ENCODE measurements at places on chromosomes 16 and 17.
A peak's percentile ranks its signal among the peaks of the same experiment; 100 is the strongest.

- peak; percentile 87 for ATAC-seq
Observed at GRCh38 chr16:31435341-31436220, 7.0 kb downstream of the ZNF843 start.

GRCh38 chr17:28216052-28216451 is 102.9 kb upstream of the TMEM97 start:
- ATAC-seq: no peak

- peak; percentile 61 for ATAC-seq
Observed at GRCh38 chr17:2718150-2718938, 6.8 kb upstream of the CLUH start.

- peak; percentile 42 for ATAC-seq
Observed at GRCh38 chr17:10798332-10798749, 5.6 kb downstream of the TMEM238L start.

DNA sequence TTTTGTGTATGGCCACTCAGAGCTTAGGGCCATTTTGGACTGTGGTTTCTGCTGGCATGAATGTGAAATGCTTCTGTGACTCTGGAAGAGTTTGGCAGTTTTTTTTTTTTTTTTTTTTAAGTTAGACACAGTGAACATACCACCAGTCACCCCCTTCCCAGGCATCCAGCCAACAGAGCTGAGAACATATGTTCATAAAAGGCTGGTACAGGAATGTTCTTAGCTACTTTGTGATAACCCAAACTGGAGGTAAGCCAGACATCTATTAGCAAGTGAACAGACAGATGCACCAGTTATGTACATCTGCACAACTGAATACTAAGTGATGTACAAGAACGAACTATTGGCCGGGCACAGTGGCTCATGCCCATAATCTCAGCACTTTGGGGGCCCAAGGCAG is 92.7 kb downstream of the ABCC1 start:
- ATAC-seq: no peak

DNA sequence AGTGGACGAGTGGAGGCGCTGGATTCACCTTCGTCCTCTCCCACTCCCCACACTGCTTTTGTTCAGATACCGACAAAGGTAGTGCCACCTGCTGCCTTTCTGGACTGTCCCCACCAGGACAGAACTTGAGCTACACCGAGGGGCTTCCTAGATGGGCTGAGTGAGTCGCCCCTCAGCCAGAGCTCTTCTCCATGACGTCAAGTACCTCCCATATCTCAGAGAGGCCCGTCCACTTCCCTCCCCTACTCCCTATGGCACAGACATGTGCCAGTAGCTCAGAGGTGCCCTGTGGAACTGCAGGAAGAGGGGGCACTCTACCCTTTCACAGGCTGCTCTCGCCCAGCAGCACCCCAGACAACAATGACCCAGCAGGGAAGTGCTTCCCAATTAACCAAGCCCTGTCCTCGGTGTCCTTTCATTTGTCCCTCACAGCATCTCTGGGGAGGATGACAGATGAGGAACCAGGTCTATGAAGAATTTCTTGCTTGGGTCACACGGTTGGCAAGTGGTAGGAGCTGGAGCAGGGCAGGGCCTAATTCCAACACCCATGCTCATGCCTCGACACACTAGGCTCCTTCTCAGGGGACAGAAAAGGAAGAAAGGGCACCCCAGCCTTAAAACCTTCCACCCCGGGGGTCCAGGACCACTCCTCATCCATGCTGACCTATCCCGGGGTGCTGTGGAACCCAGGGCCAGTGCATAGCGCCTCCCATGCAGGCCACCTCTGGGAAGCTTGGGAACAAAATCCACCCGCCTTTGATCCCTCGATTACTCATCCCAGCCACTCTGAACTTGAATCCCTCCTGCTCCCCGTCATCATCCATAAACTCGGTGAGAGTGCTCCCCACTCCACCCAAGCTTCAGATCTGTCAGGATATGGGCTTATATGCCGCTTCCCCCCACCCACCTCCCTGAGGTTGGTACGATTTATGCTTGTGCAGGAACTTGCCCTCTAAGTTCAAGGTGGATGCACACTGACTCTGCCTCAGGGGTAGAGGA is 51.7 kb downstream of the WNT3 start:
- ATAC-seq: no peak

- ATAC-seq: no peak
Observed at GRCh38 chr17:63150490-63150889, 184.5 kb downstream of the TANC2 start.

DNA sequence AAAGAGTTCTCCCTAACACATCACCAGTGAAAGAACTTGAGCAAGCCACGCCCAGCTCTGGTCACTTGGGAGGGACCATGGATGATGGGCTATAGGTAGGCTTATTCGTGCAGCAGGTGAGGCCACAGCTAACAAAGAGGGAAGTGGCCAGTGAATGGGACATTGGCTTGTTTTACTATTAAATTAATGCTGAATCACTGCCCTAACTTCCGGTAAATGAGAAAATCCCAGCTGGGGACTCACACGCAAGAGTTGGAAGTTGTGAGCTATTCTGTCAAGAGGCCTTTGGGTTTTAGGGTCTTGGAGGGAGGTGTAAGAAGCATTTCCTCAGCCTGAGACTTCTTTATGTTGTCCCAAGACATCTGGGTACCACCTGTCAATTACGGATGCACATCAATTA is 315.3 kb downstream of the XYLT1 start:
- ATAC-seq: no peak

DNA sequence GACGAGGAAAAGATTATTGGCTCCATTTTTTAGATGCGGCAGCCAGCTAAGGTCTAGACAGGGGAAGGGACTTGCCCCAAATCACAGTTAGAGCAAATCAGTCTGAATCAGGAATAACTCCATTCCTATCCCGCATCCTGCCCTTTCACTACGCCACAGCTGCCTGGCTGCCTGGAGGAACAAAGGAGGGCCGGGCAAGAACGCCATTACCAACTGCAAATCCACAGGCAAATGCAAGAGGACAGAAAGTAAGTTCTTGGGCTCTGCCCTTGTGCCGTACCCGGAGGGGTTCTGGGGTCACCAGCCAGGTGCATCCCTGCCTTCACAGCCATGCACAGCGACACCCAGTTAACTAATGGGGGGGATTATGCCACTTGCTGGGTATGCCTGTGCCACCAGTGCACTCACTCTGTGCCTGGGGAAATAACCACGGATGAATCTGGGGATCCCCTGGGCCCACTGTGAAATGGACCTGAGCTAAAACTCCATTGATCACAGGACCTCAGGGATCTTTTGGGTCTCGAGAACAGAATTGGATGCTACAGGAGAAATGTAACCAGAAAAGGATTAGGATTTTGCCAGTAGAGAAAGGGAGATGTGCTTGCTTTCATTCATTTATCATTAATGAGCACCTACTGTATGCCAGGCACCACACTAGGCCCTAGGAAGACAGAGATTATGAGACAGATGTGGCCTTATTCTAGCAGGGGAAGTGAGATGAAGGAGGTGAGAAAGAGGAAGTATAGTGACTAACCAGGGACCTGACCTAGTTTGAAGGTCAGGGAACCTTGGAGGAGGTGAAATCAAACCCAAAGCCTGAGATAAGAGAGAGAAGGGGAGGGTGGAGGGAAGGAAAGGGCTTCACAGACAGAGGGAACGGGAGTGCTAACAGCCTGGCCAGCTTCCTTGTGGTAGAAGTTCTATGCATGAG is 17.7 kb downstream of the BCL7C start:
- ATAC-seq: peak; percentile 6

DNA sequence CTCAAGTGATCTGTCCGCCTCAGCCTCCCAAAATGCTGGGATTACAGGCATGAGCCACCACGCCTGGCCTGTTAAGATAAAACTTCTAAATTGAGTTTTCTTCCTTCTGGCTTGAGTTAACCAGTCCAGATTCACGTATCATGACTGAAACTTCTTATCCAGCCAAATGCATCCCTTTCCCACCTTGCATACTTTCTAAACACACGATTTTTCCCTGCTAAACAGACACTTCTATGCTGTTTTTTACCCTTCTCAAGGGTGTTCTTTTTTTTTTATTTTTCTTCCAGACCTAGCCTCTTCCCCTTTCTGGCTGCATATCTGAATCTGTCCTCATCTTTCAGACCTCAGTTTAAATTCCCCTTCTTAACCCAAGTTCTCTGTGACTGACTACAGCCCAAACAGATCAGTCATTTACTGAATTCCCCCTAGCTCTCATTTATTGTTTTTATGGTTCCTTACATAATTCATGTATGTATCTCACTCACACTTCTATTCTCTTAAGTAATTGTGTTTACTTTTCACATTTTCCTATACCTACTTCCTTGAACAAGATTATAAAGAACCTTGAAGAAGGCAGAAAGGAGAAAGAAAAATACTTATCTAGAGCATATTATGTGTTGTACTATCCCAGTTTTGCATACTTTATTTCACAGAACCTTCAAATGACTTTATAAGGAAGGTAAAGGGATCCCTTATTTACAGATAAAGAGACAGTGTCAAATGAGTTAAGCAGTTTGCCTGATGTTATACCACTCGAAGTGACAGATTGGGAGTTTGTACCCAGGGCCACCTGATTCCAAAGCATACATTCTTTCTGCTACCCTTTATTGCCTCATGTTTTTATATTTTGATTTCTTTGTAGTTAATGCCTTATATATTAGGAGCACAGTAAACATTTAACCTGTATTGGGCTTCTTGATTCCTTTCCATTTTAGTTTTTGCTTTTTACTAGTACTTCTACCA is 5.2 kb downstream of the EVI2B start:
- ATAC-seq: no peak

- ATAC-seq: no peak
Observed at GRCh38 chr16:50836121-50836621, 94.3 kb downstream of the CYLD start.

DNA sequence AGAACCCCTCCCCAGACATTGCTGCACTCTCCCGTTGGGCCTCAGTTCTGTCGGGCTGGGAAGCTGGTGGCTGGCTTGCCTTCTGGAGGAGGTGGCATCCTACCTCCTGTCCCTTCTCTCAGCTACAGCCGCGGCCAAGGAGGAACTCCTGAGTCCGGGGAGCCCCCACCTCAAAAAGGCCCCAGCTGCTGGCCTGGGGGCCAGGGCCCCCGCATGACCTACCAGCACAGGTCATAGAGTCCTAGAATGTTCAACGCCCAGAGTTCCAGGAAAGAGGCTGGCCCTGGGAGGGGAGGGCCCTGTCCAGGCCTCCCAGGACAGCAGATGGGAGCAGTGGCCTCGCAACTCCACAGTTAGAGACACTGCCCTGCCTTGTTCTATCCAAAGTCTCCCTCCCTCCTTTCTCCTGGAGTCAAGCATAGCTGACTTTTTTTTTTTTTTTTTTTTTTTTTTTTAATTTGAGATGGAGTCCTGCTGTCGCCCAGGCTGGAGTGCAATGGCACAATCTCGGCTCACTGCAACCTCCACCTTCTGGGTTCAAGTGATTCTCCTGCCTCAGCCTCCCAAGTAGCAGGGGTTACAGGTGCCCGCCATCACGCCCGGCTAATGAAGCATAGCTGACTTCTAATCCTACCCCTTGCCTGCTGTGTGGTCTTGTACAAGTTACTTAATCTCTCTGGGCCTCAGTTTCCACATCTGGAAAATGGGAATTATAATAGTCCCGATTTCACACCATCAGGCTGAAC is 7.1 kb downstream of the CARHSP1 start:
- ATAC-seq: no peak

DNA sequence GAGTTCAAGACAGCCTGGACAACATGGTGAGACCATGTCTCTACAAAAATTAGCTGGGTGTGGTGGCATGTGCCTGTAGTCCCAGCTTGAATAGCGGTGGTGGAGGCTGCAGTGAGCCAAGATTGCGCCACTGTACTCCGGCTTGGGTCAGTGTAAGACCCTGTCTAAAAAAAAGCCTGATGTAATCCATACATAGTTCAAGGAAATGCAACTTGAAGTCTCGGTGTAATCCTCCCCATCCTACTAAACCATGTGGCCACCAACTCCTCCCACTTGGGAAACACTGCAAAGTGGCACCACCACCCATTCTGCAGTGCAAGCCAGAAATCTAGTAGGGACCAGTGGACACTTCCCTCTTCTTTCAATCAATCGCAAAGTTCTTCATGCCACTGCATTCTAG is 5.4 kb upstream of the KPNB1 start:
- no peak for ATAC-seq

DNA sequence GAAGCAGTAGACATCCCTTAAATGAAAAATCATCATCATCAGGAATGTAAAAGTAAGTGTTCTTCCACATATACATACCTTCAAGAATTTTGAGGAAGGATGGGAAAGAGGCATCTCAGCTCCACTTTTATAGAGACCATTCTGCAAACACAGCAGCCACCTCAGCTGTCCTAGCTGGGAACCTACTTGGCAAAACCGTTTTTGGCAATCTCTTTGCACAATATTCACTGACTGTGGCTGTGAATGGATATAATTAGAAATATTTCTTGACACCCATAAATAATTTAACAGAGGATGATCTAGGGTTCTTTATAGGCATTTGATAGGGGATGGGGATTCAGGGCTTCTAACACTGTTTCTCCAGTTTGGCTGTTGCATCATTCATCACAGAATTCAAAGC is at the start of gene MYH4:
Gene MYH4, minus strand, starts transcription at position 101 of the 400 bp plus-strand sequence. CDS start 2,814 bp downstream, outside the sequence.
- no peak for ATAC-seq

DNA sequence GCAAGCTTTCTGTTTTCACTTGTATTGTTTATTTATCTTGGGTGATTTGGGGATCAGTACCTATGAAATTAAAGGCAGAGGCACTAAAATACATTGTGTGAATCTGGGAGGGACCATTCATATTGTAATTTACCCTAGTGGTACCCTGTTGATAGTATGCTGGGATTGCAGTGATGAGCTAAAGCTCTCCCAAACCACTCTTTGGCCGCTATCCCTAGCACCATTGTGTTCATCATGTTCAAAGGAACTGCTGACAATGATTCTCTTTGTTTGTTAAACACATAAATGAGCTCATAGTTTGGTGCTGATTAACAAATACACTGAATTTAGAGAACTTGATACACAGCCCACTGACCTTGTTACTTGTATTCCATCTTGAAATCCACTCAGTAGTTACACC is 1469.8 kb downstream of the CDH11 start:
- no peak for ATAC-seq

- ATAC-seq: peak; percentile 49
Observed at GRCh38 chr17:55458978-55459377, 37.3 kb upstream of the MMD start.

- peak; percentile 75 for ATAC-seq
Observed at GRCh38 chr17:82338858-82339633, 5.5 kb upstream of the SECTM1 start.

- no peak for ATAC-seq
Observed at GRCh38 chr17:28944343-28944742, 7.0 kb downstream of the PHF12 start.

GRCh38 chr16:55773859-55774549 is 58.9 kb downstream of the CES1 start:
- peak; percentile 8 for ATAC-seq

GRCh38 chr17:51231999-51232398 is 27.9 kb downstream of the MBTD1 start:
- ATAC-seq: no peak

Measured in esophagus mucosa (tissue), 1 donor.